ENCODE measurements at places on chromosomes 6 and 20.

DNA sequence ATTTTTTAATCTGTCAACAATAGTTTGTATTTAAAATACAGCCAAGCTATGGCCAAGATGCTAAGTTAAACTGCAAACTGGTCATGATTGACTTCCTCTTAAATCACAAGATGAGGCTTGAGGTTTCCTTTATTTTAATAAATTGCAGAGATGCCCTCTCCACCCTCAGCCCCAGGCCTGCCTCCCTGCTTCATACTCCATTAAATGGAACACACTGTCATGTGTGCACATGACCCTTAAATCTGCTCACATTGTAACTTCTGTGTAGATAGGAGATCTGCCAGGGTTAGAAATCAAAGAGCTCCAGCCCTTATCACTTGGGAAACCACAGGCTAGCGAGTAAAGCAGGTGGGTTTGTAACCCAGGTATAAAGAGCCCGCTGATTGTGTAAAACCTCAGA lies 20.8 kb downstream of the DUSP22 start:
- DNase-seq, result no peak

DNA sequence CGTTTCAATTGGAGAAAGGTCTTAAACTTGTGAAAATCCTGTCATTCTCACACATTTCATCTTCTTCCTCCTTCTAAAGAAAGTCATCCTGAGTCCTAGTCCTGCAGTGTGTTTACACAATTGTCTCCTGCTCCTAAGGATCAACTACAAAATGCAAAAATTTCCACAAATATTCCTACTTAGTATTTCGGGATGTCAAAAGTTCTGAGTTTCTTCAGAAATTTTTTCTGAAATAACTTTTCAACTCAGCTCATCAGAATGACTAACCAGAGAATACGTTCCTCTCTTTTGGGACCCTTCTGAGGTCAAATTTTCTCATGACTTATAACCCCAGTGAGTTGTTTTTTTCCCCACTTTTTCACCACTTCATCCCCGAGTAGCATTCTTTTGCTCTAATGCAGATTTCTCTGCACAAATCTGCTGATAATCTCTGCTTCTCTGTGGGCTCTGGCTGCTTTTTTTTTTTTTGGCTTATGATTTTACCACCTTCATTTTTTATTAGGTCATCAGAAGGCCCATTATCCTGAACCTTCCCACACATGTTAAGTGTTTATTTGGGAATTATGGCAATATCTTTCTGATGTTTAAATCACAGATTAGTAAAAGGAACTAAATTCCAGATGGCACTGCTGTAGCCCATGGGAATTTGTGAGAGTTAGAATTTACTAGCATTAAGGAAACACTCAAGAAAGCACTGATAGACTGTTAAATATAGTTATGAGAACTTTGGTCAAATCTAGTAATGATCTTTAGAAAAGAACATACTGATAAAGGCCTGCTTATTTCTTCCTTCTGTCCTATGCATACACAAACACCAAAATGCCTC lies 41.4 kb downstream of the MAP3K5 start:
- no peak for DNase-seq

GRCh38 chr6:111680015-111680712 lies 74.5 kb upstream of the TRAF3IP2 start:
- no peak for DNase-seq

DNA sequence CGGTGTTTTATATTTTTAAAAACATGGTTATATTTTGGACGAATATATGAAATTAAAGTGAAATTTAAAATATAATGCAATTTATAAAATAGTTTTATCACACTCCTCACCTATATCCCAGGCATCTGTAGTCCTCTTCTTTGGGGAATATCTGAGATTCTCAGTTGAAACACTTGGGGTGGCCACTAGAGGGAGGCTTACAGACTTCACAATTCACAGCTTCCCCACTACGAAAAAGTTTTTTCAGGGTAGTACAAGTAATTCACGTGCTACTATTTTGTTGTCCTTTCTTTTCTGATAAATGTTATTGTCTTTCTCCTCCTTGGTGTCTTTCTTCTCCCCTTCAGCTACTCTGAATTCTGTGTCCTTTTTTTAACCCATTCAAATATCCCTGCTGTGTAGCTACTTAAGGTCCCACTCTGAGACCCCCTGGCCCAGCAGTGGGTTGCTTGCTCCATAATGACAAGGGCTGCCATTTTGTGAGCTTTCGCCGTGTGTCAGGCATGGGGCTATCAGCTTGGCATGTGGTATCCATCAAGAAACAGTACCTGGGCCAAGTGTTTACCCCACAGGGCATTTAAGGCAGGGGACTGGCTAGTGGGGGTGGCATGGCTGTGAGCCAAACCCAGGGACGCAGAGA lies 43.6 kb upstream of the PHACTR3 start:
- no peak for DNase-seq

DNA sequence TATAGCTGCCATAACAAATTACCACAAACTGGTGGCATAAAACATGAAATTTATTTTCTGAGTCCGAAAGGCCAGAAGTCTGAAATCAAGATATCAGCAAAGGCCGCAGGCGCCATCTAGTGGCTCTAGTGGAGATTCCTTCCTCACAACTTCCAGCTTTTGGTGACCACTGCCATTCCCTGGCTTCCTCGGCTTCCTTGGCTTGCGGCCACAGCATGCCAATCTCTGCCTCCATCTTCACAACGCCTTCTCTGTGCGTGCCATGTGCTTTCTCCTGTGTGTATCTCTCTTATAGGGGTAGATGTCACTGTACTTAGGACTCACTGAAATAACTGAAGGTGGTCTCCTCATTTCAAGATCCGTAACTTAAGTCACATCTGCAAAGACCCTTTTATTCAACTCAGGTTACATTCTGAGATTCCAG lies 5.4 kb upstream of the PLAGL1 start:
- peak; percentile 31 for DNase-seq

- DNase-seq, result no peak
Measured at GRCh38 chr6:89763550-89763949, 56.0 kb downstream of the MDN1 start.

DNA sequence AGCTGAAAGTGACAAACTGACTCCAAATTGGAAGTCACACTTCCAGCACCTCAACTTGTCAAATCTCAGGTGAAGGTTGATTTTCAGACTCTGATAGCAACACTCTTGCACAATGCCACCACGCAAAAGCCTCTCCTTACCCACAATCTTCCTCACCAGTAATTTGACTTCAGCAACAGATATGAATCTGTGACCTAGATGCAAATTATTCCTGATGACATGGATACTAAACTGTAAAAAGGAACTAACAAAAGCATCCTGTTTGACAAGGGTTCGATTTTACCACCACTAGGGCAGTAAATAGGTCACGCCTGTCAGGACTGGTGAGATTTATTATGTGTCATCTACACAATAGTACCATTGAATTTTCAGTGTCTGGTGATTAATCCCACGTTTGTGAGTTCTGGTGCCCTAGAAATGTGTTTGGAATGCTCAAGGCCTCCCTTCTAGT lies 134.4 kb upstream of the COL21A1 start:
- DNase-seq, result no peak

- DNase-seq, result no peak
Measured at GRCh38 chr20:47784599-47785310, 526 bp downstream of the SULF2 start.

- DNase-seq, result no peak
Measured at GRCh38 chr20:56628015-56628872, 862 bp upstream of the TFAP2C start.

DNA sequence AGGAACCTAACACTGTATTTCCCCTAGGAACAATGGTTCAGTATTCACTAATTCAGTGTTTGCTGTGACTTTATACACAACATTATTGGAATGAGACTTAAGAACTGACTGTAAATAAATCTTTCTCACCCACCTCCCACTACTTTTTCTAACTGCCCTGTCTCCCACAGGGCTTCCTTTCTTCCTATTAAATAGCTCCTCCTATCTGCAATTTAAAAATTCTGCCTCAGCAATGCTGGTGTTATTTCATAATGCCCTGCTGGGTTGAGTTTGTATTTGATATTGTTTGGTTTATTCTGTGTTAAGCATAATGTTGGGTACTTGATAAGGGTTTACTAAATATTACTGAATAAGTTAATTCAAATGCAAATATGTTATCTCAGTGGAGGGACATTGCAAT lies 573.1 kb upstream of the RNF217 start:
- DNase-seq, result no peak

GRCh38 chr6:157002774-157003173 lies 225.6 kb downstream of the ARID1B start:
- DNase-seq, result no peak

DNA sequence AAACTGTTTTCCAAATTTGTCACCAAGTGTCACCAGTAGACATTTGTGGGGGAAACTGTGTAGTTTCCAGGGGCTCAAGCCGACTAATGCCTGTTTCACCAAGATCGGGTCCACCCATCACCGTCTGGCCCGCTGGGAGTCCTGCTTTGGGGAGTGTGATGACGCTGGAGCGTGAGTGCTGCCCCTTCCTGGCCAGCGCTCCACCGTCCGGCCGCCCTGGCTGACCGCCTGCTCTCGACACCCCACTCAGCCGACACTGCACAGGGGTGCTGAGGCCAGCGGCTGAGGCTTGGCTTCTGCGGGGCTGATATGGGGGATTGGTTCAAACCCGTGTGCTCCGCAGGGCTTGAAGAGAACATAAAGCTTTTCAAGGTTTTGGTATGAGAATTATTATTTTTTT lies 160.1 kb downstream of the SMOC2 start:
- no peak for DNase-seq

- no peak for DNase-seq
Measured at GRCh38 chr6:104940238-104940892, 16.5 kb upstream of the LIN28B start.

- no peak for DNase-seq
Measured at GRCh38 chr20:53579581-53580375, 13.9 kb downstream of the ZNF217 start.

DNA sequence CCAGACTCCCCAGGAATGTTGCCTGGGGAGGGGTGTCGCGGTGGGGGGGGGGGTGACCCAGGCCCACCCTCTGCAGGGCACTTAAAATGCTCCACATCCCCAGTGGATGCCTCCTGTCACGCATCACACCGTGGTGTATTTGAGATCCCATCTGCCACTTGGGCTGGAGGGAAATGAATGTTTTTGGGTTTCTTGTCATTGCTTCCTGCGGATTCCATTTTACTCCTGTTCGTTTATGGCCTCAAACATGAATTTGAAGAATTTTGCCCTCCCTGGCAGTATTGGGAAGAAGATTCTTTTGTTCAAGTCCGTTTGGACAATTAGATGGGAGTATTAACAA lies 544 bp upstream of the KHDC1 start:
- no peak for DNase-seq

DNA sequence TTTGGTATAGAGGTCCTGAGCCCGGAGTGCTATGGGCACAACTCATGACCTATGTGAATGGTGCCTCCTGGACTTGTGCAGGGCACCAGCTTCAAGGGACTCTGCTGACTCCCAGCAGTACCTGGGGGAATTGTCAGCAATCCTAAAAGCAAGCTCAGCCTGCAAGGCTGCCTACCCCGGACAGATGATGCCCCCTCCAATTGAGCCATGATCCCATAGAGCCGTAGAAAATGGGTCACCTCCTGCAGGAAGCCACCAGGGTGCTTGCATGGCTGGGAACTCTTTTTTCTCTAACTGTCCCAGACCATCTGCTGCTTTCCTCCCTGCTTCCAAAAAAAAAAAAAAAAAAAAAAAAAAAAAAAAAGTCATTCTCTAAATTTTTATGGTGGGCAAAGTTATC lies 12.9 kb upstream of the PRND start:
- DNase-seq, result no peak

DNA sequence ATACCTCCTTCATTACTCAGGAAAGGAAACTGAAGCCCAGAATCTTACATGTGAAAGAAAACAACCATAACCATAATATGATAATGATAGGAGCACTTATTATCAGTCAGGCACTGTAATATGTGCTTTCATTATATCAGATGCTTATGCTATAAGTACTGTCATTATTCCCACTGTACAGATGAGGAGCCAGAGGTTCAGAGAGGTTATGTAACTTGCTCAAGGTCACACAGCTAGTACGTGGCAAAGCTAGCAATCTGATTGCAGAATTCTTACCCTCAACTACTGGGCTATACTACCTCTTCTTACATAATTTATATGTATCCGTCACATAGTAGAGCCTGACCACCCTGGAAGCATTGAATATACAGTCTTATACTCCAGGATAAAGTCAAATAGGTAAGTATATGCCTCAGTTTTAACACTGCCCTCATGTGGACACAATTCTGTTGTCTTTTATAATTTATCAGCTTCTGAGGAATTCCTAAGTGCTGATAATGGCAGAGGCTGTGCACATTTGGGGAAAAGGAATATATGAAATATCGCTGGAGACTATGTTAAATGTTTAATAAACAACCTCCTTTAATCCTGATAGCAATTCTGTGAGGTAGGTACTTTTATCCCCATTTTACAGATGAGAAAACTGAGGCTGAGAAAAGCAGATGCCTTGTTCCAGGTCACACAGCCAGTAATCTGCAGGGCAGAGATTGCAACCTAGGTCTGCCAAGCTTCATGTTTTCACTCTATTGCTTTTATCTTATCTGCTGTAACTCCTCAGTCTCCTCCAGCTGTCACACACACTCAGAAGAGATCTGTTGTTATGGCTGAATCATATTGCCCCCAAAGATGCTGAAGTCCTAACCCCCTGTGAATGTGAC lies 13.4 kb downstream of the BCAS1 start:
- no peak for DNase-seq

DNA sequence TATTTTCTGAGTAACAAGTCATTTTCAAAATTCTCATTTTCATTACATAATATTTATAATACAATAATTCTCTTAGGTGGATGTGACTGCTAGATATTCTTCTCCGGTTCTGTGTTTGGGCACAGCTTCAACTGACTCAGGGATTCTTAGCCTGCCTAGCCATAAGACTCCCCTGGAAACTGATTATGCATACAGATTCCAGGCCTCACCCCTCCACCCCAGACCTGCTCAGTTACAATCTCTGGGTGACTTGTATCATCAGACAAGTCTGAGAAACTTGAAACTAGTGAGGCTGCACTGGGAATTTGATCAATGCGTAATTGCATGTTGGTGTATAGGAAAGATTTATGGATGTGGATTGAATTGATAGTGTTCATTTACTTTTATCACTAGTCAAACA lies 25.4 kb downstream of the FLRT3 start:
- DNase-seq, result no peak

DNA sequence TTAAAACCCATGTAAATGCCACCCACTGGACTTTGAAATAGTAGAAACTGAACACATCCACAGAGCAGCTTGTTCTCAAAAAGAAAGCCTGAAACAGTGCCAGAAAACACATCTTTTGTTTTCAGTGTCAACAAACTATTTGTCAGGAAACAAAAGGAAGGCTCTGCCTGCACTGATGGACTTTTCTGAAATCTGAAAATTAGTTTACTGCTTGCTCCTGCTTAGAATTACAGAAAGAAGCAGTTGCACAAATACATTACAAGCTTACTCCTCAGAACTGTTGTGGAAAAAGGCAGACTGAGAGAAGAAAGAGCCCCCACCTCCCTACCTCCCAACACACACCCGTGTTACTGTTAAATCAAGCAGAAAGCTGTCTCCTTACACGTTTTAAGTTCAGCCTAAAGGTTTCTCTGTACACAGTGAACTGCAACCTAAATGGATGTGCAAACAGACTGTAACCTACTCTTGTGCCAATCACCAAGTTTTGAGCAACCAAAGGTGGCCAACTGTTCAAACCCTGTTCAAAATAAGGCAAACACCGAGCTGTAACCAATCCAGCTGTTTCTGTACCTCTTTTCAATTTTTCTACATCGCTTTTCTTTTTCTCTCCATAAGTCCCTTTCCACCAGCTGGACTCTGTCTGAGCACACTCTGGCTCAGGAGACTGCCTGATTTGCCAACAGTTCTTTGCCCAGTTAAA lies 43.7 kb downstream of the FRK start:
- no peak for DNase-seq

Measured in stimulated activated CD4-positive, alpha-beta T cell treated with anti-CD3 and anti-CD28 coated beads, TNF-alpha, amount 100 ng/mL, for 4 hours (primary cell).